ENCODE measurements at places on chromosomes 5 and 9.

DNA sequence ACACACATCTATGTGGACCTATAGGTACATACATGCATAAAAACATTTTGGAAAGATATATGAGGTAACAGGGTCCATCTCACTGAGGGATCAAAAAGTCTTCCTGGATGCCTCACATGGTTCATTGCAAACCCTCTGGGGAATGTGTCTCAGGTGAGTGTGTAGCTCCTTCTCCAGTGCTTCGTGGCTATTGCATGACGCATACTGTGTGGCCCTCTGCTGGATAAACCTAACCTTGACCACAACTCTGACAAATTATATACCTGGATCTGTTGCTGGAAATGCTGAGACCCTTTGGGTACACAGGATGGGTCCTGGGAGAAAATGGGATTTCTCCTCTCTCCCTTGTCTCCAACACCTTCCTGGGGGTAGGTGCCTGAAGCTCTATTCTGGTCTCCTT, 91.9 kb downstream of the JAKMIP2 start:
- no peak for DNase-seq

- no peak for DNase-seq
Observed at GRCh38 chr9:77714077-77714549, 66.0 kb upstream of the GNA14 start.

GRCh38 chr5:176979669-176980068, 26.9 kb downstream of the UIMC1 start:
- no peak for DNase-seq

DNA sequence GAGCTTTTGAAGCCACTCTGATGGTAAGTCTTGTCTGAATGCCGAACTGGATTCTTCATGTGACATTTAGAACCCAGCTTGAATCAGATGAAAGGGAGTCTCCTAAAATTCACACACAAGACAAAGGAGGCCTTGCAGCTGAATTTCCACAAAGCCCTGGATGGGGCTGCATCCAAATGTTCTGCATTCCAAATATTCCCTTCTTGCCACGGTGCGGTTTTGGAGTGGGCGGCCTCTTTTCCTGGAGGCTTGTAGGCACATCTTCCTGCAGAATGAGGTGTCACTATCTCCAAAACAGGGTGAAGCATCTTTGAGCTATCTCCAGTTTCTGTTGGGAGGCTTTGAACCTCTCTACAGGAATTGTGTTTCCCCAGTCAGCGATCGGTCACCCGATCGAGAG, 342.7 kb downstream of the ARHGEF28 start:
- DNase-seq = no peak

- no peak for DNase-seq
Observed at GRCh38 chr5:141845371-141845851, 32.8 kb downstream of the PCDH1 start.

GRCh38 chr9:35791297-35791921, at the start of gene NPR2:
Gene NPR2 (plus strand): TSS chr9:35791591. CDS start chr9:35792409, 818 bp downstream.
- no peak for DNase-seq

DNA sequence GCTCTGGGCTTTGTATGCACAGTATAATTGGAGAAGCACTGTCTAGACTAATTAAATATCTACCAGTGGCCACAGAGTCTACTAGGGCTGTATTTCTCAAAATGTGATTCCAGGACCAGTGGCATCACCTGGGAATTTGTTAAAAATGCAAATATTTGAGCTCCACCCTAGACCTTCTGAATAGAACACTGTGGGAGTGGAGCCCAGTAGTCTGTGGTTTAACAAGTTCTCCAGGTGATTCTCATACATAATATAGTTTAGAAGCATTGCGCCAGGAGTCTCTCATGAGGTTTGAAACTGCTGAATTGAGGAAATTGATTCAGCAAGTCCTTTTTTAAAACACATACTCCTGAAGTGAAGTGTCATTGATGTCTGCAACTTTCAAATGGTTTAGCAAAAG, 74.7 kb downstream of the FCHO2 start:
- no peak for DNase-seq
